DMS79 (cell line): ENCODE measurements at places on chromosomes 16 and 17.

DNA sequence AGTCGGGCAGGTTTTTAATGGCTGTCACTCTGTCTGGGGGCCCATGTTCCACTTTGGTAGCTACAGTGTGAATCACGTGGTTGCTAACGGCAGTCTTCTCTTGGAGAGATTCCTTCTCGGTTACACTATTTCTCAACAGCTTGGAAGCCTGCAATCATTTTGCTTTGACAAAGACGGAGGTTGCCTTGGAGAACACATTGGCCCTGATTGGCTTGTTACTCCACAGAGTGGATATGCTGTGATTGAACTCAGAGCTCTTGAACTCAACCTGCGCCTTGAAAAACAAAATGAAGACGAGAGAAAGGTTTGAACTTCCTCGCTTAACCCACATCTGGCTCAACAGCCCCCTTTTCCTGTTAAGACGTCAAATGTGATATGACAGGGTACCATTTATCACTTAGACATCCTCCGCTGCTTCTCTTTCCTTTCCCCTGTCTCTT, 218.9 kb downstream of the MAF start:
- no peak for DNase-seq

GRCh38 chr17:1590747-1591473, 28.3 kb upstream of the PITPNA start:
- no peak for DNase-seq

- no peak for DNase-seq
Observed at GRCh38 chr17:57788725-57789124, 43.6 kb upstream of the CCDC182 start.

DNA sequence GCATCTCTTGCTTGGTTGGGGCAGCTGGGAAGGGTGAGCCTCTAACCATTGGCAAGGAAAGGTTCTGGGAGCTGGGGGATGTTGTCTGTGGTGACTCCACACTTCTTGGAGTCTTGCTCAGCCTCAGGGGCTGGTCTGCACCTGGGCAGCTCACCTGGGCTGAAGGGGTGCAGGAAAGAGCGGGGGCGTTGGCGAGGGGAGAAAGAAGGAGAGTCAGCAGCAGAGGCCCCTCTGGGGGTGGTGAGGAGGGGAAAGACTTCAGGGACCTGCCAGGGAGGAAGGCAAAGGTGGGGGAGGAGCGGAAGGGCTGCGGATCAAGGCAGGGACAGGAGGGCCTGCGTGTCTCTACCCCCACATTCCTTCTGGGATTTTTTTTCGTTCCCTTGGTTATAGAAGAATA, 47.7 kb downstream of the CCDC42 start:
- DNase-seq = no peak

GRCh38 chr17:40086150-40087044, 14.0 kb downstream of the NR1D1 start:
- peak; percentile 23 for DNase-seq

DNA sequence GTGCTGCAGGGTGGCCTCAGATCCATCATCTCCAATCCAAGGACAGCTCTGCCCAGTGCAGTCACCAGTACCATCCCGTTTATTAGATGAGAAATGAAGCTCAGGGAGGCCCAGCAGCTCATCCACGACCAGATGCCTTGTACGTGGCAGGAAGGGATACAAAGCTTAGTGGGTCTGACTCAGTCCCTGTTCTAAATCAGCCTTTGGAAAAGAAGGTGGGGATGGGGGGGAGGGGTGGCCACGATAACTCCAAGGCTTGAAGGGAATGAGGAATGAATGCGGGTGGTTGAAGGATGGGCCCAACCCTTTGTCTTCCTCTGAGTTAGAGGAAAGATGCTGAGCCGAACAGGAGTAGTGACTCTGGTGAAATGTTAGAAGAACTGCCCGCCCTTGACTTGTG, 25.8 kb downstream of the LLGL2 start:
- no peak for DNase-seq

DNA sequence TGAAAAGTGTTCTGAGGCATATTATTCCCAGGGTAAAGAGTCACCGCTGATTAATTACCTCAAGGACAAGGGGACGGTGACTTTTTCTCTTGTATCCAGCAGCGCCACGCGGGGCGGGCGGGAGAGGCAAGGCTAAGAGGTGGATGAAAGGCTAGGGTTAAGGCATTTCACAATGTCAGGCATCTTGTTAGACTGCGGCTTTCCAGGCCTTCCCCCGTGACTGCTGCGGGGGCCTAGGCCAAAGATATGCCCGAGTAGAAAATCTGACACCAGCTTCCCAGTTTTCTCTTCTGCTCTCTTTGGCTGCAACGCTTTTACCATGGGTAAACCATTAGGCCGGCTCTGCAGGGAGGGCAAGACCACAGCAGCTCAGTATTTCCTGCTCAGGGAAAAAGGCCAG, 698.2 kb downstream of the MAF start:
- no peak for DNase-seq

DNA sequence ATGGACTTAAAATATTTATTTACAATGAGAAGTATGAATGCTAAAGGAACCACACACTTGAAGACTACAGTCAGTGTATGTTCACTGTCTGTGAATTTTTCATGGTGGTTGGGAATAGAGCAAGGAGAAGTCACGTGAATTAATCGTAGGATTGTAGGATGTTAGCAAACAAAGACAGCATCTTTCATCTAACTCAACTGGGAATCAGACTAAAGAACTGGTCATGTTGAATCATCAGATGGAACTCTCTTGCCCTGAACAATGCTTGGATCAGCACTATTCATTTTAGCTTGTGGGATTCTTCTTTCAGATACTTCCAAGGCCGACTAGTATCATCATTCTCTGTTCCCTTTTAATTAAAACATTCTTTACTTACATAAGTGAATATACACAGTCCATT, 18.1 kb downstream of the KCNJ2 start:
- DNase-seq = no peak

DNA sequence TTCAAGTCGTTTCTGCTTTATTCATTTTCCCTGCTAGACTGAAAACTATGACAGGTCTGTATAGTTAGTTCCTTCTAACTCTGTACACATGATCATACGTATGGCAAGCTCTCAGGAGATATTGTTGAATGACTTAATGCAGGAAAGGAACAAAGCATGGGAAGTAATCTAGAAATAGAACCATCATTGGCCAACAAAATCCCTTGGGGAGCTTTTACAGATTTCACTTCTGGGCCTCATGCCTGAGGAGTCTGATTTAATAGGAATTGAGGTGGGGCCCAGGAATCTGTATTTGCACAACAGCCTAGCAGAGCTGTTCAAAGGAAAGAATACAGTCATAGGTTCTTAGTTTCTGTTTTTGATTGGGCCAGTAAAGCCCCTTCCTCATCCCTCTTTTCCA, 229.2 kb downstream of the MAP2K6 start:
- no peak for DNase-seq

GRCh38 chr17:74597069-74597790, 5.1 kb upstream of the CD300LD start:
- no peak for DNase-seq

GRCh38 chr16:79430191-79430678, 170.3 kb downstream of the MAF start:
- no peak for DNase-seq

- DNase-seq = no peak
Observed at GRCh38 chr16:70151941-70152509, 21.6 kb upstream of the CLEC18C start.

GRCh38 chr16:80056324-80056723, 455.8 kb upstream of the MAF start:
- DNase-seq = no peak

DNA sequence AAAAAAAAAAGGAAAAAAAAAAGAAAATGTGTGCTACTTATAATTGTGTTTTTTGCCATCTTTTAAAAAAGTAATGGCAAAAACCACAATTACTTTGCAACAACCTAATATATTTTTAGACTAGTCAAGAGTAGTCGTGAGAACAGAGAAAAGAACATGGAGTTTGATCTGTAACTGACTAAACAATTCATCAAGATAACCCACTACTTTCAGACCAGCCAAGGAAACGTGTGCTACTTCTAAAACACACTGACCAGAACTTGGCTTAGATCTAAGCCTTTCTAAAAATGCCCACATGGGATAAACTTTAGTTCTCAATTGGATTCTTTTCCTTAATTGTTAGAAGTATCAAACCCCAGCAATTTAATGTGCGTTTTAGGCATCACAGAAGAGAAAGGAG, 616 bp downstream of the PECAM1 start:
- DNase-seq = no peak

DNA sequence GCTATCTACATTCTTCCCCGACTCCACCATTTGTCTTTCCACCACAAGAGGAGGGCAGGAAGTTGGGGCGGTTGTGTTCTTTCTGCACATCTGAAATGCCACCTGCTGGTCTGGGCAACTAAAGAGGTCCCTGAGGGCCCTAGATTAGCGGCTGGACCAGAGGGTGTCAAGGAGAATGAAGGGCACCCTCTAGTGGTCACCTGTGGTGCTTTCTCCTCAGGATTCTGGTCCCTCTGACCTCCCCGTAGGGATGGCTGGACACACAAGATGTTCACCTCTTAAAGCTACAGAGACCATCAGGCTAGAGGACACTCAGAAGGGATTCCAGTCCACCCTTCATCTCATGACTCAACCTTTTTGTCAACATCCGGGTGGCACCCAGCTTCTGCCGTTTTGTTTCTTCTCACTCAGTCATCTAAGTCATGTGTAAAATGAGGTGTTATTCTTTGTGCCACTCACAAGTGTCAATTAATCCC, 2.9 kb upstream of the SCIMP start:
- DNase-seq = no peak

DNA sequence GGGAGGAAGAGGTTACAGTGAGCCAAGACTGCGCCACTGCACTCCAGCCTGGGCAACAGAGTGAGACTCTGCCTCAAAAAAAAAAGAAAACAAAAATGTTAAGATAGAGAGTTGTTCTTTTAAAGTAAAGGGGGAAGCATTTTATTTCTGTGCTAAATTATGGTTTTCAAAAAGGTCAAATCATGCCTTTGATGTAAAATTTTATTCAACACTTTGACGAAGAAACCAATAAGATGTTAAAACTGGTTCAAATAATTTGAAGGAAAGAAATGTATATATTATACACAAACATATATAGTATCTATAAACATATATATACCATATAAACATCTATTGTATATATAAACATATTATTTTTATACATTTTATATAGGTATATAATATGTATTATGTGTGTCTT, 43.4 kb upstream of the RPH3AL start:
- DNase-seq = no peak

- DNase-seq = peak; percentile 65
Observed at GRCh38 chr16:56767024-56767423, 37.1 kb downstream of the NUP93 start.

DNA sequence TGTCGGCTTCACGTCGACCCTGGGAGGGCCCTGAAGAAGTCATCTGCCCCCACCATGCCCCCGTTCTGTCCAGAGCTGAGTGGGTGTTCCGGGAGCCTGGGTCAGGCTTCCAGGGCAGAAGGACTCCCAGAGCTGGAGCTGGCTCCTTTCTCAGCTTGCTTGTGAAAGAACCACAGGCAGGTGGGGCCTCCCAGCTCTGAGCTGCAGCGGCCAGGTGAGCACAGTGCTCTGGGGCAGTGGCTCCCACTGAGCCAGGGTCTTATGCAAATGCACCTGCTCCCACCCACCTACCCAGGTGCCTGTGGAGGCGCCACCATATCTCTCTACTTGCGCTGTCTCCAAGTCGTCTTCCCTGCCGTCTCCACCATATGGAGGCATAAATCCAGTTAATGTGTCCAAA, 140.0 kb upstream of the RPL38 start:
- DNase-seq = no peak

- DNase-seq = no peak
Observed at GRCh38 chr17:7673239-7673638, 14.1 kb downstream of the TP53 start.

GRCh38 chr17:2713881-2714280, 2.3 kb upstream of the CLUH start:
- no peak for DNase-seq

DNA sequence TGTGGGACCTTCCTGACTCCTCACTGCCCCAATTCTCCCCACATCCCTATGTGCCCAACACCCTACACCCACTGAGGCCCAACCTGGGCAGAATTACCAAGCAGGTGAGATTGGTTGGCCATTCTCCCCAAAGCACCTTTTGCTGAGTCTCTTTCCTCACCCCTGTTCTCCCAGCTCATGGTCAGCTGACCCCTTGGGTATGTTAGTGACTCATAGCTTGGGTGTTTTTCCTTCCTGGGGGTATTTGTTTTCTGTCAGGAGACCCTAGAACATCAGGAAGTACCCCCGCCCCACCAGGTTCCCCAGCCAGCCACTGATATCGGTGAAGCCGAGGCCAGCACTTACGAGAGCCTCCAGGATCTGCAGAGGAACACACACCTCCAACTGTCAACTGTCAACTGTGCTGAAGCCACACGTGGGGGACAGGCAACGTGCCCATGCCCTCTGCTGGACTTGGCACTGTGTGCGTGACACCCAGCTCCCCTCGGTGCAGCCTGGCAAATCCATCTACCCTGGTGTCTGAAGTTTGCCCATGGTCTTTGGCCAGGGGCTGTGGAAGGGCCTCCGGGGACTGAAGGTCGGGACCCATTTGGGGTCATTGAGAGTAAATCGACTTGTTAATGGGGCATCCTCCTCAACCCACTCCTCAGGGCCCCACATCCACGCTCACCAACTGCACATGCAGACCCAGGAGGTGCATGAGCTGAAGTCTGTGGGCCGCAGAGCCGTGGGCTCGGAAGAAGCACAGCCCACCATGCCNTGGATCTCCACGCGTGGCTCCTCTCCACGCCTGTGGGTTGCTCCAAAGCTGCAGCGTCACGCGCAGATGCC, 53.1 kb downstream of the METRNL start:
- DNase-seq = no peak

DNA sequence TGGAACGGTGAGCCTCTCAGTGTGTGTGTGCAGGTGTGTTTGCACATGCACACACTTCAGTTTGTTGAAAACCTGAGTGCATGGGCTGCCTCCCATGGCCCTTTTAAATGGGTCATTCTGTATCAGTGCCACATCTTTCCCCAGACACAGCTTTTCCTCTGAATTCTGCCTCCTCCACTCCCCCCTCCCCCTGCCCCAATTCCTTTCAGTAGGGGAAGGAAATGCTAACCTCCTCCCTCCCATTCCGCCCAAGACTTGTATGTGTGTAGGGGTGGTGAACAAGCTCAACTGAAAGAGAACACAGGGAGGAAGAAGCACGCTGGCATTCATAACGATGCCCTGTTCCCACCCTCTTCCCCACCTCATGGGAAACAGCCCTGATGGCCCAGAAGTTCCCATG, 34.3 kb downstream of the C17orf75 start:
- DNase-seq = no peak

- no peak for DNase-seq
Observed at GRCh38 chr16:89097392-89097772, 3.7 kb downstream of the ACSF3 start.

- no peak for DNase-seq
Observed at GRCh38 chr16:28882551-28883160, 4.4 kb downstream of the ATP2A1 start.

- DNase-seq = no peak
Observed at GRCh38 chr17:79066963-79067362, 7.7 kb upstream of the ENGASE start.
